ENCODE measurements at places on chromosomes 4 and X.

DNA sequence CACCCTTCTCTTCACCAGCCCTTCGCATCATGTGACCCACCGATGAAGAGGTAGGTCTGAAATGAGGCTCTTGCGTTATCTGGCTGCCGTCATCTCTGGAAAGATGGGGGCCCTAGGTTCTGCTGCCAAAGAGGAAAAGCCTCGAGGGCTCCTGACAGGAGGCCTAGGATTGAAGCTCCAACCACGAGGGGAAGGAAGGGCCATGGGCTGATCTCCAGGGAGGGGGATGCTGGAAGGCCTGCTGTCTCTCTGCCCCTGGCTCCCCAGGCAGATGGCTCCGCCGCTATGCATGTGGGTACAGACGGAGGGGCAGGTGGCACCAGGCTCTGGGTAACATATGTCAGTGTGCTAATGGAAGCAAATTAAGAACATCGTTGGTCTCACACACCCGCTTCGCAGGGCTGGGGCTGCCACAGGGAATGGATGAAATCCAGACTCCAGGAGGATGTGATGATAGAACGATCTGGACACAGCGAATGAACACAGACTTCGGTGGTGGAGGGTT lies 44.9 kb downstream of the AFAP1 start:
- DNase-seq = no peak

DNA sequence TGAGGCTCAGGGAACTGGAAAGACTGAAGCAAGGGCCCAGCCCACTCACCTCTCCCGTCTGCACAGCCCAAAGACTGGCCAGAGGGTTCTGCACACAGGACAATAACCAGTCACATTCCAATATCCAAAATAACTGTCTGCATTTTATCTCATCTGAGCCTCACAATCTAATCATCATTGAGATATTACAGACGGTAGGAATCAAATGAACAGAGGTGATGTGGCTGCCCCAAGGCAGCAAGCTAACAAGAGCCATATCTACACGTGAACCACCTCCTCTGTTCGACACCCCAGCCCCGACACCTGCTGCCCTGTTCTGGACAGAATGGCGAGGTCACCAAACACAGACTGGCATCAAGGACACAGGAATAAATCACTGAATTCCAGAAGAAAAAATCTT lies 60.5 kb downstream of the AFAP1 start:
- no peak for DNase-seq

DNA sequence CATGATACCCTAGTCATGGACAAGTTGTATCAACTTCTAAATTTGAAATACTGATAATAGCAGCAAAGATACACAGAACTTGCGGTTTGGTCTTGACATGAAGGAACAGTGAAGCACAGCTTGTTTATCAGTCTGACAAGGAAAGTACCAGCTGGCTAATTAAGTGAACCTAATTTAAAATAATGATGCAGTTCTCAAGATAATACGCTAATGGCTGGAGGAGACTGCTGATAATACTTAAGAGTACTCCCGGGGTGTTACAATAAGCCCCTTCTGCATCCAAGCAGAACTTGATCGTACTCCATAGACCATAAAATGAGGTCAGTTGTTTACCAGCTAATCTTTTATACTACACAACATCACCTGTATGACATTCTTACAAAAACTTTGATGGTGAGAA lies 697.5 kb downstream of the FSTL5 start:
- no peak for DNase-seq

DNA sequence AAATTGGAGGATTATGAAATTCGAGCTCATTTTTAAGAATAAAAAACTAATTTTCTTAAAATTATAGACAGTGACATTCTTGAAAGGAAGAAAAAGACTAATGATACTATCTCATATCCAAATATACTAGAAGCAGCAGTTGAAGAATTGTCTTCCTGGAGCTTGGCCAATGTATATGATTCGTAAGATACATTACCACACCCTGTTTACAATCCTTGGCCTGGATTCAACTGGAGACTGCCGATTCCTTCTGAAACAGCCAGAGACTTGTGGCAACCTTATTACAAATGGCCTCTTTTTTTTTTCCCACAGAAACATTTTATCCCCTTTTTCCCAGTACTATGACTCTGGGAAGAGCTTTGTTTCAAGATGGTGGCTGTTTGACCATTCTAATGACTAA lies 571.2 kb upstream of the FAT1 start:
- no peak for DNase-seq

DNA sequence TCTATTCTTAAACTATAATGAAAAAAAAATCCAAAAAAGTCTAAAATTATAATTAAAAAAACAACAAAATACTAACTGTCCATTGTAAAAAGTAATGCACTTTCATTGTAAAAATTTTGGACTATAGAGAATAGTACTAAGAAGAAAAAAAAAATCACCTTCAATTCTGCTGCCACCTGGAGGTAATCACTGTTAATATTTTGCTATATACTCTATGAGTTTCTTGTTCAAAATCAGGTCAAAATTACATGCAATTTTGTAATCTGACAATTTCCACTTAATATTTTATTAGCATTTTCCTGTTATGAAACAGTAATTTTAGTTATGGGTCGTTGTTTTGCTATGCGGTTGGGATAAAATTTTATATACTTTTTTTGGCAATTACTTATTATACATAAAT lies 62.0 kb downstream of the HTT start:
- no peak for DNase-seq

- DNase-seq = peak; percentile 68
Measured at GRCh38 chr4:88457307-88458103, 586 bp downstream of the HERC5 start.

DNA sequence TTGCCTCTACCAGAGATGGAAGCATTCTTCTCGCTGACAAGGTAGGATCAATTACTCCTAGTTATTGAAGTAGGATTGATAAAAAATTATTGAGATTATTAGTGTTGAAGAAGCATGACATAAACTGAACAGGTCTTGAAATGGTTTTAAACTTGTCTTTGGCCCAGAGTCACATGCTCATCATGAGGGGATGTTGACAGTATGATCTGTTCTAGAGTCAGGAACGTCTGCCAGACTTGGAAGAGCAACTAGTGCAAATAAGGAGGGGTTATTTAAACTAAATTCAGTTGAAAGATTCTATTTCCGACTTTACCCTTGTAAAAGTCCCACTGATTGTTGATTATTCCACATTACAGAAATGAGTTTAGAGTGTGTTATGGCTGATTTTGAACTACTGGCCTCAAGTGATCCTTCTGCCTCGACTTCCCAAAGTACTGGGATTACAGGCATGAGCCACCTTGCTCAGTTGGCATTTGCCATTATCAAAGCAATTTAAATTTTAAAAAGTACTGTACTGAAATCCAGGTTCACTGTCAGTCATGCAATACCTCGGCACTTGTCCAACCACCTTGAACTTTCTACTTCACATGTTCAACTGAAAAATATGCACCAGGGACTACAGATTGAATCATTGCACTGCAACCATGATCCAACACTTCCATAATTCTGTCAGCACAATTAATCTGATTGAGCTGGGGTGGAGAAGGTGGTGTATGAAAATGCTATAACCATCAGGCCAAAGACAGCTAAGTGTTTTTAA lies 19.7 kb downstream of the FABP2 start:
- DNase-seq = no peak

- DNase-seq = peak; percentile 25
Measured at GRCh38 chrX:97294041-97294440, 410.3 kb downstream of the RPA4 start.

GRCh38 chr4:88277711-88278225 lies 6.6 kb downstream of the PPM1K start:
- no peak for DNase-seq

DNA sequence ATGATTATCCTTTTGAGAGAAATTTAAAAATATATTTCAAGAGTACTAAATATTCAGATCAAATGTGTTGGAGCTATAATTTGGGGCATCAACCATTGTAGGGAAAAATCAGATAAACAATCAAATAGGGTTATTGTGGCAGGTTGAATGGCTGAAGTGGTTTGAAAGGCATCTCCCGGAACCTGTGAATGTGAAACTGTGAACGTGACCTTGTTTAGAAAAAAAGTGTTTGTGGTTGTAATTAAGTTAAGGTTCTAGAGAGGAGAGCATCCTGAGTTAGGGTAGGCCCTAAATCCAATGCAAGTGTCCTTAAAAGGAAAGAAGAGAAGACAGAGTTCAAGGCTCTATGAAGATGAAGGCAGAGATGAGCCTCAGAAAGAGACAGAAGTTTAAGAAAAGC lies 37.4 kb downstream of the ADGRA3 start:
- no peak for DNase-seq

DNA sequence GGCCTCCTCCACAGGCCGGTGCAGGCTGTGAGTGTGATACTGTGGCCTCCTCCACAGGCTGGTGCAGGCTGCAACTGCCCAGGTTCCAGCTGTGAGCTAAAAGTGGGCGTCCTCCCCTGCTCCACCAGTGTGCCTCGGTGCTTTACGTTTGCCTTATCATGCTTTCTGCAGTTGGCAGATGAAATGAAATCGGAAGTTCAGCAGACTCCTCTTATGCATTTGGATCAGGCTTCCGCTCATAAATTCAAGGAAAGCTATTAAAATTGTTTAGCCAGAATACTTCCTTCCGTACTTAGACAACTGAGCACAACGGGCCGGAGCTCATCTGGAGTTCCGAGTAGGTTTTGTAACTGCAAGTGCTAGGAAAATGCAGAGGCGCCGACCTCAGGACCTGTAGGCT lies 12.0 kb downstream of the CYP4V2 start:
- no peak for DNase-seq

DNA sequence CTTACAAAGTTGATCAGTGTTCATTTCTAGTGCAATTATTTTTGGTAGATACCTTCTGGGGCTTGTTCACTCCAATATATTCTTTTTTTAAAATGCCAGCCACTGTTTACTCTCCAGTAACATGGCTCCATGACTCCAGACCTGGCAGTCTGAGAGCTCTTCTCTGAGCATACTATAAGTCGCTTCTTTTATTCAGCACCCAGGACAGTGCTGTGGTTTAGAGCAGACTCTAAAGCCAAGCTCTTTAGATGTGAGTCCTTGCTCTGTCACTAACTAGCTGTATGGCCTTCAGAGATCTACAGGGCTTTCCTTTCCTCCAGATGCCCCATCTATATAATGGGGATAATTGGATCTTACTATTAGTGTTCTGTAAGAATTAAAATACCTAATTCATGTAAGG lies 200.2 kb upstream of the FAM241A start:
- no peak for DNase-seq

DNA sequence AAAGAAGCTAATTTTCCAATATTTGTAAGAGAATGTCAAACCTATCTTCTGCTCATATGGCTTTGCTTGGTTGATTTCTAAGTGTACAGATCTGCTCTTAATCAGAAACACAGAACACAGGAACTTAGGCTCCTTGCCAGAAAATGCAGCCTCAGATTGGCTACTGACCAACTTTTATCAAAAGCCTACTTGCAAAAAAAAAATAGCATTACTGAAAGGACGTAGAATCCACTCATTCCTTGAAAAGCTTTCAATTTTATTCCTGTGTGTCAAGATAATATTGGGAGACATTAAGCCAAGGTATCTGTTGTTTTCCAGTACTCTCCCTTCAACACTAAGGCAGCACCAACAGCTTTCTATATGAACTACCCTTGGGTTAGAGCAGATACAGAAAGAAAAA lies 127.6 kb upstream of the INTU start:
- no peak for DNase-seq

GRCh38 chr4:73258436-73258685 lies 237 bp downstream of the ANKRD17 start:
- DNase-seq = no peak

- no peak for DNase-seq
Measured at GRCh38 chr4:118770741-118771187, 65.2 kb downstream of the SEC24D start.

- no peak for DNase-seq
Measured at GRCh38 chr4:39464886-39465501, 6.1 kb downstream of the LIAS start.

Measured in nephron progenitor cell (in vitro differentiated cells).